ENCODE measurements at places on chromosomes 12 and 14. TPM values are rescaled to one million over a fixed set of nuclear protein-coding genes. Genes with fewer than 3 reads are reported as not detected.

- no peaks in the 10 kb centered on the region for H3K4me1 ChIP-seq
- no peak for DNase-seq
- no peaks in the 10 kb centered on the region for H3K36me3 ChIP-seq
- H3K27ac ChIP-seq = no peak overlapping the region
- H3K27me3 ChIP-seq = no peaks in the 10 kb centered on the region
These were observed 273.1 kb upstream of the NOVA1 start for GRCh38 chr14:26870722-26871617.

Gene KCNC2
- not detected for total RNA-seq

DNA sequence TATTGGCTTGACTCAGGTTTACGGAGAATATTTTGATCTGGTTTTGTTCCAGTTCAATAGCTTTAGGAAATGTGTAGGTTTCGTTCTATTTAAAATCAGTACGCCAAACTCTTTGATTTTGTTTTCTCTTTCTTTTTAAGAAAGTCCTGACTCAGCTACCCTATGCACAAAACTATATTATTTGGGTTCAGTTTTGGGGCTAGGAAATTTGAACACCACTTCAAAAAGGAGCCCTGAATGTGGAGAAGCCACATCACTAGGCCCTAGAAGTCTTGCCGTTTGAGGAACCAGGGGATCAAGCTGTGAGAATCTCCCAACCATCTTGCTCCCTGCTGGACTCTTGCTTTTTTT lies 168.2 kb upstream of the BCL2L14 start:
- H3K36me3 ChIP-seq = no peaks in the 10 kb centered on the region
- no peak for DNase-seq
- peaks cover 4% of the 10 kb centered on the region for H3K4me1 ChIP-seq
- no peak overlapping the region for H3K27ac ChIP-seq
- no peak overlapping the region for H3K4me3 ChIP-seq
- no peaks in the 10 kb centered on the region for H3K27me3 ChIP-seq

Gene LLPH
- total RNA-seq = 2.7 TPM

GRCh38 chr14:102207831-102208365 lies 68.2 kb downstream of the WDR20 start:
- no peak overlapping the region for H3K27ac ChIP-seq
- no peak overlapping the region for H3K4me3 ChIP-seq
- no peaks in the 10 kb centered on the region for H3K27me3 ChIP-seq
- DNase-seq = no peak
- peaks cover 3% of the 10 kb centered on the region for H3K4me1 ChIP-seq
- peaks cover 31% of the 10 kb centered on the region for H3K36me3 ChIP-seq

Gene GALNT4
- 9.0 TPM for total RNA-seq

GRCh38 chr12:52813203-52813819 lies 605 bp downstream of the KRT4 start:
- DNase-seq = no peak
- peaks cover 6% of the 10 kb centered on the region for H3K4me1 ChIP-seq
- H3K27ac ChIP-seq = no peak overlapping the region
- H3K36me3 ChIP-seq = no peaks in the 10 kb centered on the region
- H3K27me3 ChIP-seq = peaks cover 41% of the 10 kb centered on the region
- H3K4me3 ChIP-seq = no peak overlapping the region

Gene PELI2
- 31.7 TPM for total RNA-seq

- no peaks in the 10 kb centered on the region for H3K36me3 ChIP-seq
- no peak overlapping the region for H3K27ac ChIP-seq
- no peak for DNase-seq
- peaks cover 2% of the 10 kb centered on the region for H3K4me1 ChIP-seq
These were observed 38.1 kb downstream of the P2RX7 start for GRCh38 chr12:121170611-121171260.

DNA sequence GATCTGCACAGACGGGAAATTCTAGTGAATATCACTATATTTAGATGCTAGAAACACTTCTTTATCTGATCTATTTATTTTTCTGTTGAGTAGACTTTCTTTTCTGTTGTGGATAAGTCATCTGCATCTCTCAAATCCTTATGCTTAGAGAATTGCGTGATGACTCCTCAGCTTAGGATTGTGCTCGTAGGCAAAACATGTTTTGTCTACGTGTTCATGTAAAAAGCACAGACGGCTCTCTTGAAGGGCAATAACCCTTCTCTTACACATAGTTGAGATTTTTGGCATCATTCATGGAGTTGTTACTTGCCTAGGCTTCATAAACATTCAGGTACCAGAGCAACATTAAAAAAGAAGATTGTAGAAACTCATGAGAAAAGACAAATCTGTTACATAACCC lies 18.6 kb downstream of the PPFIBP1 start:
- H3K27ac ChIP-seq = peak overlapping the region; percentile 8
- no peaks in the 10 kb centered on the region for H3K36me3 ChIP-seq
- no peaks in the 10 kb centered on the region for H3K27me3 ChIP-seq
- peak; percentile 97 for DNase-seq
- peaks cover 18% of the 10 kb centered on the region for H3K4me1 ChIP-seq

DNA sequence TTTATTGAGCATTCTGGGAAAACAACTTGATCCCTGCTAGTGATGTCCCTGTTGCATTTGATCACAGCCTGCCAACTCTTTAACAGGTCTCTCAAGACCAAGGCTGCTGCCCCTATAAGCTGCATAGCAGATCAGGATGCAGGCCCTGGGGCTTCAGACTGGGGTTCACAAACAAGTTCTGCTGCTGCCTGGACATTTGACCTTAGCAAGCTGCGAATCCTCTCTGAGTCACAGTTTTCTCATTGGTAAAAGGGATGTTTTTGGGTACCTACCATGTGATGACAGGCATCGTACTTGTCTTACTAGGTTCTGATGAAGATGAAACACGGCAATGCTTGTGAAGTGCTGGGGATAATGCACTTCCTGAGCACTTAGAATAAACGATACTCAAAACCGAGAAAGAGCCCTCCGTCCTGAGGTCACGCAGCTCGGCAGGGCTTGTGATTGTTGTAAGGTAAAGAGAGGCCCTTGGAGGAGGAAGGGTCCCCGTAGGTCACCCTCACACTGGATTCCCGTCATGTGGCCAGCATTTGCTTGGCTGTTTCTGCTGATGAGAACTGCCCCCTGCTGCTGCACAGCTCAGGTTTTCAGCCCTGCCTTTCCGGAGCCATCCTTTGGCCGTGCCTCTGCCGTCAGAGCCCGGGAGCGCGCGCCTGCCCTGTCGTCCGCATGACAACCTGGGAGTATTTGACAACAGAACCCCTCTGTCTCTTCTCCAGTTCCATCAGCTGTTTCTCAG lies 39.1 kb downstream of the TSPAN9 start:
- peak; percentile 40 for DNase-seq
- no peak overlapping the region for H3K4me3 ChIP-seq
- H3K36me3 ChIP-seq = no peaks in the 10 kb centered on the region
- H3K27ac ChIP-seq = no peak overlapping the region

- H3K27ac ChIP-seq = no peak overlapping the region
- H3K27me3 ChIP-seq = no peaks in the 10 kb centered on the region
- no peaks in the 10 kb centered on the region for H3K4me1 ChIP-seq
- no peak for DNase-seq
These were observed 22.8 kb upstream of the TMTC2 start for GRCh38 chr12:82663893-82664292.

DNA sequence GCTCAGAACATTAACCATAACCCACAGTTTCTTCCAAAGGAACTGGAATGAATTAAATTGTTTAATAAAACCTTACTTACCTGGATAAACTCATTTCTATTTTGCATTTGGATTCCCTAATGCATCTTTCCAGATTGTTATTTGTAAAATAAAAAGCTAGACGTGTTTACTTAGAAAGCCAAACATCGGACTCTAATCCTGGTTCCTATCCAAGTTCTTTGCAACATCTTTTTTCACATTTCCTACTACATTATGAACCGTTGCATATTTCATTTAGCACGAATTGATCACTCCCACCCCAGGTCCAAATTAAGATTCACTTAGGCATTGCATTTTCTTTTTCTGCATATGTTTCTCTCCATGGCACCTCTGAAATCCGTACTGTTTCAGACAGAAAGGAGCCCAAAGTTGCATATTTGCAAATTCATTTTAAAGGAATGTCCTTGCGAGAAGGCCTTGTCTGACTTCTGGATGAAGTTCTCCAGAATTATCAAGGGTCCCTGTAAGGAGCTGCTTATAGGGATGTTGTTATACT lies 164.4 kb upstream of the GSC start:
- no peaks in the 10 kb centered on the region for H3K4me1 ChIP-seq
- H3K36me3 ChIP-seq = no peaks in the 10 kb centered on the region
- H3K27me3 ChIP-seq = no peaks in the 10 kb centered on the region
- H3K27ac ChIP-seq = no peak overlapping the region

Gene KRT4
- total RNA-seq = under 0.01 TPM

GRCh38 chr12:56160193-56160763 lies 2.1 kb downstream of the MYL6 start:
- H3K36me3 ChIP-seq = peaks cover 62% of the 10 kb centered on the region
- peak; percentile 35 for DNase-seq
- H3K27ac ChIP-seq = peak overlapping the region; percentile 90
- peaks cover 15% of the 10 kb centered on the region for H3K4me1 ChIP-seq
- H3K4me3 ChIP-seq = peak overlapping the region; percentile 73
- H3K27me3 ChIP-seq = no peaks in the 10 kb centered on the region

GRCh38 chr14:31768355-31768754 lies 207.2 kb downstream of the NUBPL start:
- no peak for DNase-seq
- H3K36me3 ChIP-seq = no peaks in the 10 kb centered on the region

DNA sequence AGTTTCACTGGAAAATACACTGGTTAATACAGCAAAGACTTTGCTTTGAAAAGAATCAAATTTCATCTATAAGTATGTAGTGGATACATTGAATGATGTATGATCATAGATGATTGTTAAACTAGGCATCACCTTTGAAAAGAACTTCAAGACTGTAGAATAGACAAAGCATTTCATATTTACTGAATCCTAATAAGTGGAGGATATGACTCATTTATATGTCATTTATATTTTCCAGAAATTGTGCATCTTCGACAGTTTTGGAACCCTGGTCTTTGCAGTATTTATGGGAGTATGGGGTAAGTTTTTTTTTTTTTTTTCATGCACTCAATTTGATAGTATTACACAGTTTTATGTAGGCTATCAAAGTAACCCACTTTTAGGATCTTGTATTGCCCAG lies 161.9 kb downstream of the ANO6 start:
- H3K27me3 ChIP-seq = no peaks in the 10 kb centered on the region
- peaks cover 5% of the 10 kb centered on the region for H3K36me3 ChIP-seq
- no peaks in the 10 kb centered on the region for H3K4me1 ChIP-seq
- no peak overlapping the region for H3K27ac ChIP-seq

DNA sequence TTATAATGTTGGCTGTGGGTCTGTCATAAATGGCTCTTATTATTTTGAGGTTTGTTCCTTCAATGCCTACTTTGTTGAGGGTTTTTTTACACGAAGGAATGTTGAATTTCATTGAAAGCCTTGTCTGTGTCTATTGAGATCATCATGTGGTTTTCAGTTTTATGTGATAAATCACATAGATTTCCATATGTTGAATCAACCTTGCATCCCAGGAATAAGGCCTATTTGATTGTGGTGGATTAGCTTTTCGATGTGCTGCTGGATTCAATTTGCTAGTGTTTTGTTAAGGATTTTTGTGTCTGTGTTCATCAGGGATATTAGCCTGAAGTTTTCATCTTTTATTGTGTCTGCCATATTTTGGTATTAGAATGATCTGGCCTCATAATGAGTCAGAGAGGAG lies 27.6 kb downstream of the SLC2A13 start:
- H3K27me3 ChIP-seq = no peaks in the 10 kb centered on the region
- no peak overlapping the region for H3K27ac ChIP-seq
- H3K36me3 ChIP-seq = no peaks in the 10 kb centered on the region
- H3K4me1 ChIP-seq = no peaks in the 10 kb centered on the region

GRCh38 chr12:3055704-3056467 lies 21.3 kb upstream of the TSPAN9 start:
- no peaks in the 10 kb centered on the region for H3K36me3 ChIP-seq
- peaks cover 10% of the 10 kb centered on the region for H3K27me3 ChIP-seq
- no peak overlapping the region for H3K4me3 ChIP-seq
- DNase-seq = no peak
- no peak overlapping the region for H3K27ac ChIP-seq

DNA sequence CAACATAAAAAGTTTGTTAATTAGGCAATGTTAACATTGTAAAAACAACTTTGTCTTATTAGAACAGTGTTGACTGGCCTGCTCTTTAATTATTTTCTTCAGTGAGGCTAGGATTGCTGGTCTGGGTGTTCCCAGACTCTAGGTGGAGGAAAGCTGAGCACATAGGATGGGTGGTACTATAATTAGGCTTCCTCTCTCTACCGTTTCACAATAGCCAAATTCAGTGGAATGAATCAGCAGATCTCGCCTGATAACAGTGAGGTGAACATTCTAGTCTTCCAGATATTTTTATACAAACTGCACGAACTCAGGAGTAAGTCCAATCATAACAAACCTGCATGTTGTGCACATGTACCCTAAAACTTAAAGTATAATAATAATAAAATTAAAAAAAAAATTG lies 11.9 kb downstream of the PTGDR start:
- H3K4me3 ChIP-seq = no peak overlapping the region
- DNase-seq = peak; percentile 69
- no peak overlapping the region for H3K27ac ChIP-seq
- H3K27me3 ChIP-seq = no peaks in the 10 kb centered on the region
- H3K36me3 ChIP-seq = no peaks in the 10 kb centered on the region

Gene FMNL3
- total RNA-seq = 36.4 TPM

- H3K36me3 ChIP-seq = no peaks in the 10 kb centered on the region
- H3K27me3 ChIP-seq = no peaks in the 10 kb centered on the region
- peaks cover 10% of the 10 kb centered on the region for H3K4me1 ChIP-seq
- H3K27ac ChIP-seq = peak overlapping the region; percentile 44
These were observed 97.3 kb downstream of the ESR2 start for GRCh38 chr14:64196814-64197411.

DNA sequence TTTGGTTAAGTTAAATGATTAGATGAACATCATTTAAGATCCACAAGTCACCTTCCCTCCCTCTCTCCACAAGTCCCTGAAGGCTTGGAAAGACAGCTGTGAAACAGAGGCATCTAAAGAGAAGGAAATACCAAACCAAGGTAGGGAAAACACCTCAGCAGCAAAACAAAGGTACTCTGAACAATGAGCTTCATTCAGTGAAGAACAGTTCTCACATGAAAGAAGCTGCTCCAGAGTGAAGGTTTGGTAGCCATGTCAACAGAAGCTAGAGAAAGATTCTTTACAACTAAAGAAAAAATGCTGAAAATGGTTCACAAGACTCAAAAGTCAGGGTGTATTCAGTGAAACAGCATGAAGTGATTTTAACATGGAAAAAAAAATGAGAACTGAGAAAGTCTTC lies 69.4 kb downstream of the FGD6 start:
- no peak overlapping the region for H3K4me3 ChIP-seq
- H3K27ac ChIP-seq = no peak overlapping the region
- H3K27me3 ChIP-seq = no peaks in the 10 kb centered on the region
- H3K4me1 ChIP-seq = peaks cover 6% of the 10 kb centered on the region
- H3K36me3 ChIP-seq = no peaks in the 10 kb centered on the region

Gene KRT79
- total RNA-seq = not detected
